Lower lobe of right lung (tissue), 2 donors: ENCODE measurements at places on chromosomes 16 and 17. TPM values are rescaled to one million over a fixed set of nuclear protein-coding genes. Genes with fewer than 3 reads are reported as not detected.
A peak's percentile ranks its signal among the peaks of the same experiment; 100 is the strongest.

GRCh38 chr16:11603331-11603750 is 16.6 kb upstream of the LITAF start:
- peak; percentile 13 for DNase-seq
- H3K36me3 ChIP-seq: no peaks in the 10 kb centered on the region
- H3K27me3 ChIP-seq: no peaks in the 10 kb centered on the region
- no peak overlapping the region for H3K27ac ChIP-seq
- peaks cover 20% of the 10 kb centered on the region for H3K4me1 ChIP-seq
- H3K4me3 ChIP-seq: no peak overlapping the region

DNA sequence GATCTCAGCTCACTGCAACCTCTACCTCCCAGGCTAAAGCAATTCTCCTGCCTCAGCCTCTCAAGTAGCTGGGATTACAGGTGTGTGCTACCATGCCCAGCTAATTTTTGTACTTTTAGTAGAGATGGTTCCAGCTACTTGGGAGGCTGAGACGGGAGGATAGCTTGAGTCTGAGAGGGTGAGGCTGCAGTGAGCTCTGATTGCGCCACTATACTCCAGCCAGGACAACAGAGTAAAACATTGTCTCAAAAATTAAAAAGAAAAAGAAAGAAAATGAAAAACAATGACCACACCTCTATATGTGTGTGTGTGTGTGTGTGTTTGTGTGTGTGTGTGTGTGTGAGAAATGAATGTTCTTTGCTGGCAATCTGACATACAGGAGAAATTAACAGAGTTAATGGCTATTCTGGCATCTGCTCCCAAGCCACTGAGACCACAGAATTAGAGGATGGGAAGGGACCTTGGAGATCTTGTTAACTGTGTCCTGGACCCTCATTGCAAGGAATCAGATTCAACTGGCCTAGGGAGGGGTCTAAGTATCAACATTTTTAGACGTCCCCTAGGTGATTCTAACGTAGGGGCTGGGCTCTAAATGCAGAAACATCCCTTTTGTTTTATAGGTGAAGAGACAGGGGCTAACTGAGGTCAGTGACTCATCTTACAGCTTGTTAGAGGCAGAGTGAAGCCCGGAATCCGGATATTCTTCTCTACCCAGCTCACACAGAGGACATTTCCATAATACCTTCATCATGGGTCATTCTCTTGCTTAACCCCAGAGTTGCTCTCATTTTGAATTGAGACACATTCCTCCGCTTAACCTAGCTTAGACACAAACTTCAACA is 16.4 kb upstream of the MARCHF10 start:
- no peak for DNase-seq
- H3K4me3 ChIP-seq: no peak overlapping the region
- H3K4me1 ChIP-seq: peaks cover 13% of the 10 kb centered on the region
- no peak overlapping the region for H3K27ac ChIP-seq
- no peaks in the 10 kb centered on the region for H3K27me3 ChIP-seq

DNA sequence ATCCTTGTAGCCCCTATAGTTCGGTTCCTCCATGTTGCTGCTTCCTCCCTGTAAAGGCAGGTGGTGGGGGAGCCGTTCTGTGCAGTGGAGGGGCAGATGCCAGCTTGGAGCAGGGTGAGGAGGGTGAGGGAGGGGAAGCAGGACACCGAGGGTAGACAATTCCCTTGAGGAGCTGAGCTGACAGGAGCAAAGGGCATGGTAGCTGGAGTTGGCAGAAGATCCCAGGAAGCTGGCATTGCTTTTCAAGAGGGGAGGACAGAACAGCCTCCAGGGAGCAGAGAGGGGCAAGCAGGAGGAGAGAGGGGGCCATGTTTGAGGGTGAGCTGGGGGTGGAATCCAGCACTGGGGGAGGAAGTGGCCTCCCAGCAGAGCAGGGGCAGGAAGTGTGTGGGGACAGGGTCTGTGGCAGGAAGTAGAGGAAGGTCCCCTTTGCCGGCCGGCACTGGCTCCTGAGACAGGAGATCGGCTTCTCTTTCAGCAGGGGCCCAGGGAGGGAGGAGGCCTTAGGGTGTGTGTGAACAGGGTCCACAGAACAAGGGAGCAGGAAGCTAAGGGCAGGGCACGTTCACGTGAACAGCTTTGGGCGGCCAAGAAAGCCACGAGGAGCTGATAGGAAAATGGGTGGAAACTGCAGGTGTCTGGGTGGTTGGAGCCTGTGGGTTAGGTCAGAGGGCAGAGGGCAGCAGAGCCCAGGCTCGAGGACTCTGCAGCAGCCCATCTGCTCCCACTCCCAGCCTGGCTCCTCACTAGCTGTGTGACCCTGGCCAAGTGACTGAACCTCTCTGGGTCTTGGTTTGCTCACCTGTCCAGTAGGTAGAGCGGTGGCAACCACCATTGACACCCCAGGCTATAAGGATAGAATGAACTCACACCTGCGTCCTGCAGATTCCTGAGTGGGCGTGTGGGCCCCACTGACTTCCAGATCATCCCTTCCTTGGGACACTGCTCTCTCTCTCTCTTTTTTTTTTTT is 17.5 kb upstream of the SPNS2 start:
- DNase-seq: peak; percentile 57
- H3K27me3 ChIP-seq: no peaks in the 10 kb centered on the region
- peaks cover 45% of the 10 kb centered on the region for H3K4me1 ChIP-seq

DNA sequence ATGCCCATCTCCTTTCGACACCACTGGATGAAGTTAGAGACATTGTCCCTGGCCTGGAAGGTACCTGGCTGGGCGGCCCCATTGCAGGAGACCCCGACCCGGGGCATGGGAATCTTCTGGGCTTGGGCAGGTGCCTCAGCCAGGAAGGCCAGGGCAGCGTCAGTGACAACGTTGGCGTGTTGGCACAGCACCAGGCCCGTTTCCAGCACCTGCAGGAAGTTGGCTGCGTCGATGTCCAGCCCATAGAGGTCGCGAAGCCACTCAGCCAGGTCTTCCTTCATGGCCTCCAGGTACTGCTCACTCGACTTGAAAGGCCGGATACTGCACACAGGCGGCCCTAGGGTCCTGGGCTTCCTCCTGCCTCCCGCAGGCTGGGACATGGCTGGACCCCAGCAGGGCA is 568 bp downstream of the GAS2L2 start:
- H3K4me1 ChIP-seq: peaks cover 6% of the 10 kb centered on the region
- H3K27ac ChIP-seq: no peak overlapping the region
- no peak overlapping the region for H3K4me3 ChIP-seq
- peaks cover 33% of the 10 kb centered on the region for H3K27me3 ChIP-seq

DNA sequence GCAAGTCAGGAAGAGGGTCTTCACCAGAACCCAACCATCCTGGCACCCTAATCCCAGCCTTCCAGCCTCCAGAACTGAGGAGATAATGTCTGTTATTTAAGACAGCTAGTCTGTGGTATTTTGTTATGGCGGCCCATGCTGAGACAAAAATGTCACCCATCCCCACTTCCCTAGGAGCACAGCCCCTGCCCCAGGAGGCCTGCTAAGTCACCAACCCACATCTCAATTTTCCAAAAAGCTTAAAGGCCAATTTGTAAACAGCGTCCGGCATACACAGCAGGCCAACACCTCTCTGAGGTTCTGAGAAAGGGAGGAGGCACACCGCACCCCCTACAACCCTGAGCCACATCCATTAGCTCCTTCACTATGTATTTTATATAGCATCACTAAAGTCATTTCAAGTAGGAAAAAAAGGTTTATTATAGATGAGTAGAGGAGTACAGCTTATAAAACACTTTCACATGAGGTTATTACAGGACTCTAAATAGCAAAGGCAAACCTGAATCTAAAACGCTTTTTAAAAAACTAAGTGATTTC is 6.9 kb downstream of the TMEM170A start:
- H3K4me3 ChIP-seq: no peak overlapping the region
- no peak for DNase-seq
- no peaks in the 10 kb centered on the region for H3K36me3 ChIP-seq
- no peaks in the 10 kb centered on the region for H3K27me3 ChIP-seq
- no peak overlapping the region for H3K27ac ChIP-seq

GRCh38 chr17:7742729-7743128 is 25.2 kb downstream of the DNAH2 start:
- H3K27me3 ChIP-seq: peaks cover 7% of the 10 kb centered on the region
- DNase-seq: no peak
- H3K27ac ChIP-seq: no peak overlapping the region
- H3K4me1 ChIP-seq: peaks cover 13% of the 10 kb centered on the region

GRCh38 chr16:84687715-84688114 is 12.1 kb upstream of the USP10 start:
- DNase-seq: no peak
- H3K4me1 ChIP-seq: no peaks in the 10 kb centered on the region
- H3K36me3 ChIP-seq: no peaks in the 10 kb centered on the region
- H3K4me3 ChIP-seq: no peak overlapping the region
- no peak overlapping the region for H3K27ac ChIP-seq

DNA sequence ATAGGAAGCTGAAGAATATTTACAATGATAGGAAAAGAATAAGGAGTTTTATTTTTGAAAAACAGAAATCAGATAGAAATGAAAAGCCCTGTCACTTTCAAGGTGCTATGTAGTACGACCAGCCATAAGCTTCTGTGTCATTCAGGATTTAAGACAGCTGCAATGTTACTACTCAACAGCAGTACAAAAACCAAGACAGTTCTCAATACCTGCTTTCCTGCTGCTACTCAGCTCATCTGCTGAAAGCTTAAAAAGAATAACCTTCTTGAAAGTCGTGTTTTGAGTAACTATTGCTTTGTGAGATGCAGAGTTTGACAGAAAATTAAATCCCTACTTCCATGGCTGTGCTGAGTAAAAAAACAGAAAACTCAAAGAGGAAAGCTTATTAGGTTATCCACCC is 8.7 kb downstream of the GRB2 start:
- no peaks in the 10 kb centered on the region for H3K27me3 ChIP-seq
- H3K4me1 ChIP-seq: peaks cover 83% of the 10 kb centered on the region
- H3K27ac ChIP-seq: no peak overlapping the region
- no peak for DNase-seq

GRCh38 chr17:39095309-39095686 is 56.1 kb downstream of the PLXDC1 start:
- peaks cover 49% of the 10 kb centered on the region for H3K4me1 ChIP-seq
- no peaks in the 10 kb centered on the region for H3K36me3 ChIP-seq
- H3K4me3 ChIP-seq: no peak overlapping the region

- H3K27me3 ChIP-seq: no peaks in the 10 kb centered on the region
- H3K4me1 ChIP-seq: peaks cover 9% of the 10 kb centered on the region
- H3K36me3 ChIP-seq: no peaks in the 10 kb centered on the region
- no peak overlapping the region for H3K4me3 ChIP-seq
- no peak for DNase-seq
Observed at GRCh38 chr17:77617516-77617915, 341.0 kb upstream of the TNRC6C start.

DNA sequence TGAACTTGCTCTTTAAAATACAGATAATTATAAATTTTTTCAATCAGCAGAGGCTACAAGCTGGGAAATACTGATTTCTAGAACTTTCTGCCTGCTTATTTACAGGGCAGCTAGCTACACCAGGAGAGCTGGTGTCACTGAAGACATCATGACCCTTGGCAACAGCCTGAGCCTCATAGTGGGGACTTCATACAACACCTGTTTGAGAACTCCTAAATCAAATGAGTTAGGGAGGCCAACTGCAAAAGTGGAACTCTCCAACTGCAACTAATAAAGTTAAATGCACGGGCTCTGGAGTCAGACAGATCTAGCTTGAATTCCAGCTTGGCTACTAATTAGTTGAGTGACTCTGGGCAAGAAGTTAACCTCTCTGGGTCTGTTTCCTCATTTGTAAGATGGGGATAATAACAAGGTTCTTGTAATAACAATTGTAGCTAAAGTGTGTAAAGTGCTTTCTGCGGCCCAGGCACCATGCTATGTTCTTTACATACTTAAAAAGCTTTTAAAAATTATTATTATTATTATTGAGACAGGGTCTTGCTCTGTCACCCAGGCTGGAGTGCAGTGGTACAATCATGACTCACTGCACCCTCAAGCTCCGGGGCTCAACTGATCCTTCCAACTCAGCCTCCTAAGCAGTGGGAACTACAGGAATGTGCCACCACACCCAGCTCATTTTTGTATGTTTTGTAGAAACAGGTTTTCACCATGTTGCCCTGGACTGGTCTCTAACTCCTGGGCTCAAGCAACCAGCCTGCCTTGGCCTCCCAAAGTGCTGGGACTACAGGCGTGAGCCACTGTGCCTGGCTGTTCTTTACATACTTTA is 33.4 kb downstream of the VAC14 start:
- H3K4me1 ChIP-seq: peaks cover 7% of the 10 kb centered on the region
- DNase-seq: no peak
- no peaks in the 10 kb centered on the region for H3K27me3 ChIP-seq
- no peak overlapping the region for H3K4me3 ChIP-seq
- no peak overlapping the region for H3K27ac ChIP-seq

DNA sequence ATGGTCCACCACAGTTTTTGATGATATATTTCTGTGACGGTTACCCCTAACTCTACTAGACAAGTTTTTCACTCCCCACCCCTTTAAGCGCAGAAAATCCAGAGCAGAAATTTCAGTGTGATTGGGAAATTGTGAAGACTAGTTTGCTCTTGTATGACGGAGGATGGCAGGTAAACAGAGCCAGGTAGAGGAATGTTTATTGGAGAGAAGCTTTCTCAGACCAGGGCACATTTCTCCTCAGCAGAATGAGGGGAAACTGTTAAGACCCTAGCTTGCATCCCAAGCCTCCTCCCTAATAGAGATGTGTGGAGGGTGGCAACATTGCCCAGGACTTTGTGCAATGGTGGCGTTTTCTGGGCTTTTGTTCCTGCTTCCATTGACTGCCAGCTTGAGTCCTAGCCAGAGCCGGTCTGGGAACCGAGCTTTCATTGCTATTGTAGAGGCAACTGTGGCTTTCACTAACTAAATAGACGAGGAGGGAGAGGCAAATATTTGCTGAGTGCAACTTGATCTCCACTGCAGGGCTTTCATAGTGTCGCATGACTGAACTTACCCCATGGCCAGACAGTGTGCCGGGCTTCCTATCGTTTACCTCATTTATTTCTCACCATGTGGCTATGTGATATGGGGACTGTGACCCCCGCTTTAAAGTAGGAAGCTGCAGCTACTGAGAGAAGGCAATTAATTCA is 159.6 kb upstream of the MPHOSPH6 start:
- H3K27me3 ChIP-seq: no peaks in the 10 kb centered on the region
- H3K27ac ChIP-seq: no peak overlapping the region
- no peak for DNase-seq
- H3K4me1 ChIP-seq: no peaks in the 10 kb centered on the region

DNA sequence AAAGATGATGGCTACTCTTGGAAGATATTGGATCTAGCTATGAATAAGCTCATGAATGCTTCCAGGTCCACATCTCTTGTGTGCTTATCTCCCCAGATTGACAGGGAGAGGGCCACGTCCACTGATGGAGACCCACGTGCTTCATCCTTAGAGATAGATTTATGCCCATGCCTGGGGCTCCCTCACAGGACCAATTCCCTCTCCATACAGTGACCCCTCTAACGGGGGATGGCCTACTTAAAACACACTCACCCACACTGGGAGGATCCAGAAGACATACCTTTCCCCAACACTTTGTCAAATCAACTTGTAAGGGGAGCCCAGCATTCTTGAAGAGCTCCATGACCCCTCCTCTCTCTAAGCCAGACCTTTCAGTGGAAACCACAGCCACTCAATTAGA is 169.7 kb upstream of the CDH5 start:
- no peaks in the 10 kb centered on the region for H3K36me3 ChIP-seq
- no peak overlapping the region for H3K4me3 ChIP-seq
- DNase-seq: no peak
- no peaks in the 10 kb centered on the region for H3K27me3 ChIP-seq

Gene ZNF319
- 11.0 TPM for total RNA-seq

Gene KRTAP16-1
- total RNA-seq: not detected

Gene SMURF2
- 39.6 TPM for total RNA-seq

Gene SLC46A1
- total RNA-seq: 23.3 TPM
